Mesothelial cell of epicardium (in vitro differentiated cells): ENCODE measurements at places on chromosomes 16 and 17.

DNA sequence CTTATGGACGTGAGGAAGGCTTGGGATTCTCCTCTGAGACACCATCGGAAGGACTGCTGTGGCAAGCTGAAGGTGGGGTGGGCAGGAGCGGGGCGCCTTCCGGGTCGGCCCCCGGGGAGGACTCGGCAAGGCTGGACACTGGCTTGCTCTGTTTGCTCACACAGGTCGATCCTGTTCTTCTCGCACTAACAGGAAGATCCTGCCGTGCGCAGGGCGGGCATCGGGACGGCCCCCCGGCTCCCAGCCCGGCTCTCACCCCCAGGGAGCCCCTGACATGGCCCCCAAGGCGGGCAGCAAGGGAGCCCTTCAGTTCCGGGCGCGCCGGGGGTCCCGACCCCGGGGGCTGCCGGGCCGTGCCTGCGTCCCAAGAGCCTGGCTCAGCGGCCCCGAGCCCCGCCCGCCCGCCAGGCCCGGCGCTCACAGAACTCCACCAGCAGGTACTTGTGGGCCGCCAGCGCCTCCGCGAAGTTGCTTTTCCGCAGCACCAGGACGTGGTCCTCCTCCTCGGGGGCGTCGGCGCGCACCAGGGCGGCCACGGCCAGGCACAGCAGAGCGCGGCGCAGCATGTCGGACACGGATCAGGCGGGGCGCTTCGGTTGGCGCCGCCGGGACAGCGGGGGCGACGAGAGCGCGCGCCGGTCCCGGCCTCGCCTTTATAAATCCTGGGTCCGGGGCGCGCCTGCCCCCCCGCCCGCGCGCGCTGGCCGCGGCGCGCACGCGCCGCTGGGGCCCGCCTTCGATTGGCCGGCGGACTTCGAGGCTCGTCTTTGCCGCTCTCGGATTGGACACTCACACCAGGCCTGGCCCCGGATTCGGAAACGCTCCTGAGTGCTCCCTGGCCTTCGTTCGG lies at the start of gene P4HB:
TSS of gene P4HB (minus strand) at position 630 of the 850 bp plus-strand sequence. CDS start at position 566, 64 bp downstream.
- H3K36me3 ChIP-seq = peaks cover 9% of the 10 kb centered on the region
- no peak for DNase-seq
- peaks cover 2% of the 10 kb centered on the region for H3K27me3 ChIP-seq
- H3K4me3 ChIP-seq = peak within 1 kb of the TSS; percentile 88

GRCh38 chr17:76385892-76386786 lies 1.7 kb downstream of the SPHK1 start:
- H3K27me3 ChIP-seq = peaks cover 28% of the 10 kb centered on the region
- DNase-seq = peak; percentile 83
- peak overlapping the region; percentile 48 for H3K4me3 ChIP-seq
- H3K4me1 ChIP-seq = peaks cover 13% of the 10 kb centered on the region
- H3K27ac ChIP-seq = no peak overlapping the region
- H3K36me3 ChIP-seq = peaks cover 5% of the 10 kb centered on the region

DNA sequence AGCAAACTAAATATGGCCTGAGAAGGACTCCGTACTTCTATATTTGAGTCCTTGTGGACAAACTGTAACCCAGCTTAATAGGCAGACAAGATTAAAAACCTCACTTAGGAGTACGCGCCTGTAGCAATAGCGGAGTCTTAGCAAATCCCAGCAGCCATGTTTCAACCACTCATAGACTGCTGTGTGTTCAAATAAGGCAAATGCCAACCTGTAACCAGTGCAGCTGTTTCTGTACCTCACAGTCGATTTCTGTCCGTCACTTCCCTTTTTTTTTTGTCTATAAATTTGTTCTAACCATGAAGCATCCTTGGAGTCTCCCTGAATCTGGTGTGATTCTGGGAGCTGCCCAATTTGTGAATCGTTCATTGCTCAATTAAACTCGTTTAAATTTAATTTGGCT lies 30.2 kb downstream of the TANC2 start:
- no peak overlapping the region for H3K4me3 ChIP-seq
- no peak overlapping the region for H3K27ac ChIP-seq
- H3K4me1 ChIP-seq = peaks cover 6% of the 10 kb centered on the region
- DNase-seq = no peak
- peaks cover 3% of the 10 kb centered on the region for H3K36me3 ChIP-seq

GRCh38 chr17:59149841-59150511 lies 5.0 kb downstream of the SKA2 start:
- DNase-seq = no peak
- H3K4me1 ChIP-seq = peaks cover 26% of the 10 kb centered on the region
- peaks cover 7% of the 10 kb centered on the region for H3K36me3 ChIP-seq
- no peaks in the 10 kb centered on the region for H3K27me3 ChIP-seq
- H3K4me3 ChIP-seq = no peak overlapping the region

DNA sequence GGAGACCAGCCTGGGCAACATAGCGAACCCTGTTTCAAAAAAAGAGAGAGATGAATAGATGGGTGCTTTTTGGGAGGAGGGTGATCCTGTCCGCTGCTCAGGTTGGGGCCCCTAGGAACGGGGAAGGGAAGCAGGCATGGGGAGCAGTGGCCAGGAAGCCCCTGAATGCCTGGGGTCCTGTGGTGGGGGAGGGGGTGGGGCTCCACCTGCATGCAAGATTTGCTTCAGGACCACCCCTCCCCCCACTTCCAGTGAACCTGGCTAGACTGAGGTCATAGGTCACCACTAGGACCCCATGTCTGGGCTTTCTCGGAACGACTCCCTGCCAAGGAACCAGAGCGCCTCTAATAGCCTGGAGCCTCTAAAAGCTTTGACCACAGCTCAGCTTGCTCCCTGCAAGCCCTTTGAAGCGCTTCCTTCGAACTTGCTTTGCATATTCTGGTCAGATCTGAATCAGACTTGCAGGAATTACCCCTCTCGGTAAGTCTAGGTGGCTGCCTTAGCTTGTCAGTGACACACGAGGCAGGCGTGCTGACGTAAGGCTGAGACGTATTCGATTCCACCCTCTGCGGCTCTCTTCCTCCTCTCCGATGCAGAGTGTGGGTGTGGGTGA lies 3.7 kb downstream of the SOCS3 start:
- no peak for DNase-seq
- H3K4me1 ChIP-seq = peaks cover 69% of the 10 kb centered on the region
- H3K27ac ChIP-seq = peak overlapping the region; percentile 99
- peaks cover 8% of the 10 kb centered on the region for H3K36me3 ChIP-seq
- peak overlapping the region; percentile 49 for H3K4me3 ChIP-seq

DNA sequence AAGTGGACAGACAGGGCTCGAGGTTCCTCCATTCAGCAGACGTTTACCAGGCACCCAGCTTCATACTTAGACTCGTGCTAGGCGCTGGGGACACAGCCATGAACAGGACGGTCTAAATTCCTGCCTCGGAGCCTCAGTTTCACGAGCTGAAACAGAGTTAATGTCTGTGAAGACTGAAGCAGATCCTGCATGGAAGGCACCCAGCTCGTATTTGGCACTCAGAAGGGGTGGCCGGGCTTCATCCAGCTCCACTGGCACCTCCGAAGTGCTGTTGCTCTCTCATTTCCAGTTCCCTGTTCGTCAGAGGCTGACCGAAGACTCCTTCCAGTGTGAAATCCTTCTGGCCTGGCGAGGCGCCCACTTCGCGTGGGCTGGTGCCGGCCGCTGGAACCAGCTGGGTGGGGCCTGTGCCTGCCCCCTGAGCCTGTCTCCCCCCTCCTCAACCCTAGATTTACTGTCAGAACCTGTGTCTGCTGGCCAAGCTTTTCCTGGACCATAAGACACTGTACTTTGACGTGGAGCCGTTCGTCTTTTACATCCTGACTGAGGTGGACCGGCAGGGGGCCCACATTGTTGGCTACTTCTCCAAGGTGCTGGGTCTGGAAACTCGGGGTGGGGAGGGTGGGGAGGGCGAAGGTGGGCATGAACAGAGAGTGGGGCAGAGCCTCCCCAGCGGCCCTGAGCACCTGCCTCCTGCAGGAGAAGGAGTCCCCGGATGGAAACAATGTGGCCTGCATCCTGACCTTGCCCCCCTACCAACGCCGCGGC lies 5.8 kb downstream of the PRSS8 start:
- H3K27me3 ChIP-seq = no peaks in the 10 kb centered on the region
- peaks cover 41% of the 10 kb centered on the region for H3K4me1 ChIP-seq
- peak overlapping the region; percentile 80 for H3K27ac ChIP-seq
- DNase-seq = no peak
